B cell (primary cell): ENCODE measurements at places on chromosomes 1 and 21. TPM values are rescaled to one million over a fixed set of nuclear protein-coding genes. Genes with fewer than 3 reads are reported as not detected.

The LCE1E gene
- total RNA-seq, result not detected in 2 replicates

The TRMT13 gene
- total RNA-seq, result 40.1 and 41.5 TPM in 2 replicates

- no peaks in the 10 kb centered on the region for H3K36me3 ChIP-seq
- H3K4me1 ChIP-seq, result no peaks in the 10 kb centered on the region
- no peaks in the 10 kb centered on the region for H3K27me3 ChIP-seq
- no peak overlapping the region for H3K27ac ChIP-seq
- H3K4me3 ChIP-seq, result no peak overlapping the region
- DNase-seq, result no peak
Observed at GRCh38 chr1:219650880-219651279, 38.0 kb upstream of the ZC3H11B start.

DNA sequence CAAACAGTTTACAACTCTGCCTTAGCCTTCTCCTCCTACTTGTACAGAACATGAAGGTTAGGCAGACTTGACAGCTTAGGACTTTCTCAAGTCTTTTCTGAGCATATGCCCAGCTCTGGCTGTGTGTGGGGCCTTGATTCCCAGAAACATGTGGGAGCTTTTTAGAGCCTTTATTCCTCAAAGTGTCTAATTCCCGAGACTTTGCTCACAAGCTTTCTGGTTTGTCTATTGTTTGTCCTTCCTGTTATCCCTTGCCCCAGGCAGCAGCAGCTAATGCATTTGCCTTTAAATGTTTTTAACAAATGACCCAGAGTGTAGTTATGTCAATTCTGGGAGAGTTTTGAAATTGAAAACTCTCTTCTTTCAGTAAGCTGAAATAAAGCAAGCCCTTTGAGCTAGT lies 29.2 kb downstream of the ST7L start:
- H3K4me3 ChIP-seq, result no peak overlapping the region
- no peak overlapping the region for H3K27ac ChIP-seq
- H3K36me3 ChIP-seq, result peaks cover 13% of the 10 kb centered on the region
- no peak for DNase-seq

GRCh38 chr1:202010180-202011015 lies at the start of gene ELF3:
ELF3 (plus strand) TSS chr1:202010587; CDS start chr1:202011137, 550 bp downstream.
- H3K4me3 ChIP-seq, result no peak within 1 kb of the TSS
- no peak within 1 kb of the TSS for H3K27ac ChIP-seq
- no peaks in the 10 kb centered on the region for H3K4me1 ChIP-seq
- DNase-seq, result no peak
